ENCODE measurements at places on chromosomes 12 and 14.

DNA sequence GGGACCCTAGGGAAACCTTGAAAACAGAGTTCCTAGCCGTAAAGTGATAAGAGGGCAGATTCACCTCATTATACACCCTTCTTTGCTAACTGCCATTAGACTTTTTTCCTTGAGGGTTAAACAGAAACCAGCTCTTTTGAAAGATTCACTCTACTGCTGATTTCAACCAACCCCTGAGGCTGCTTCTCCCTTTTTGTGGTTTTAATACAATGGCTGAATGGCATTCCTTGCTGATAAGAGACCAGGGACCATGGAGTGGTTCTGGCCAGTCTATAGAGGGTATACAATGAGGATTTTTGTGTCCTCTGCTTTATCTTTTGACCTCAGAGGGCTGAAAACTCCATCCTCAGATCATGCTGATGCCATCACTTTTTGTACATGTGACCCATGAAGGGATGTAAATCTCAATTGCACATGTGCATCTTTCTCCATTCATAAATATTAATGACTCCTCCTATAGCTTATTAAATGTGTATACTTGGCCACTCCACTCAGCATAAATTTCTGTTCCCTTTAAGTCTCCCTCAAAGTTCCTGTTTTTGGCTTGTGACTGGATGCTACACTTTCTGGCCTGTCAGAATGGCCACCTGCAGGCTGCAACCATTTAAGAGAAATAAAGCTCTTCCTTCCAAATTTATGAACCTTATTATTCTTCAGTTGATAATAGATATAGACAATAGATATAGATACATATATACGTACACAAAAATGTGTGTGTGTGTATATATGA is 233.8 kb upstream of the SEL1L start:
- DNase-seq = no peak

DNA sequence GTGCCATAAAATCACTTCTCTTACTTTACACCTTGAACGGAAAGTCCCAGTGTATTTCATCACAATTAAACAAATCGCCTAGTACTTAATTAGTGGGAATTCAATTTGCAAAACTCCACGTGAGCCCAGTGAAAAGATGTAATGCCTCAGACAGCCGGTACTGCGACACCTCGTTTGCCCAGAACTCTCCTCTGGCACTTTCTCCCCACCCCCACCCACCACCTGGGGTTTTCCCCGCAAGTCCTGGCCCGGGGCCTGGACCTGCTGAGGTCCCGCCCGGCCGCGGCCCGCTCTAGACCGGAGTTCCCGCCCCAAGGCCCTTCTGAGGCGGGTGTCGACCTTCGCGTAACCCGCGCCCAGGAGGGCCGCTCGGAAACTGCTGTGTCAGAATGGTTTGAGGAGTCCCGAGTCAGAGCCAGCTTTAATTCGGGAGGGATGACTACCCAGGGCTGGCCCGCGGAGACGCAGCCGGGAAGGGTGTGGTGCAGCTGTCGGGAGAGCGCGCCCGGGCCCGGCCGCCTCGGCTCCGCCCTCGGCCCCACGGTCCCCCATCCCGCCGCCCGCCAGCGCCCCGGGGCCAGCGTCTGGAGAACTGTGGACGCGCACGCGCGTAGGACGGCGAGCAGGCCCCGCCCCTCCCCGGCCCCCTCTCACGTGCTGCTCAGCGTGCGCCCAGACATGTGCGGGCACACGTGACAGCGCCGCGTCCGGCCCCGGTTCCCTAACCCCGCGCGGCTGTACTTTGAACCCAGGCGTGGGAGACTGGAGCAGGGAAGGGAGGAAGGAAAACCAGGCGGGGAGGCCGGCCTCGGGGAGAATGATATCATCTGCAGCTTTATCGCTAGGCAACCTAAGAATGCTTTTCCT is 10.8 kb downstream of the BHLHE41 start:
- DNase-seq = peak; percentile 89

- no peak for DNase-seq
These were observed 2.1 kb downstream of the SAMD4A start for GRCh38 chr14:54568821-54569595.

GRCh38 chr14:77240336-77240915 is 30.6 kb downstream of the NGB start:
- DNase-seq = no peak

DNA sequence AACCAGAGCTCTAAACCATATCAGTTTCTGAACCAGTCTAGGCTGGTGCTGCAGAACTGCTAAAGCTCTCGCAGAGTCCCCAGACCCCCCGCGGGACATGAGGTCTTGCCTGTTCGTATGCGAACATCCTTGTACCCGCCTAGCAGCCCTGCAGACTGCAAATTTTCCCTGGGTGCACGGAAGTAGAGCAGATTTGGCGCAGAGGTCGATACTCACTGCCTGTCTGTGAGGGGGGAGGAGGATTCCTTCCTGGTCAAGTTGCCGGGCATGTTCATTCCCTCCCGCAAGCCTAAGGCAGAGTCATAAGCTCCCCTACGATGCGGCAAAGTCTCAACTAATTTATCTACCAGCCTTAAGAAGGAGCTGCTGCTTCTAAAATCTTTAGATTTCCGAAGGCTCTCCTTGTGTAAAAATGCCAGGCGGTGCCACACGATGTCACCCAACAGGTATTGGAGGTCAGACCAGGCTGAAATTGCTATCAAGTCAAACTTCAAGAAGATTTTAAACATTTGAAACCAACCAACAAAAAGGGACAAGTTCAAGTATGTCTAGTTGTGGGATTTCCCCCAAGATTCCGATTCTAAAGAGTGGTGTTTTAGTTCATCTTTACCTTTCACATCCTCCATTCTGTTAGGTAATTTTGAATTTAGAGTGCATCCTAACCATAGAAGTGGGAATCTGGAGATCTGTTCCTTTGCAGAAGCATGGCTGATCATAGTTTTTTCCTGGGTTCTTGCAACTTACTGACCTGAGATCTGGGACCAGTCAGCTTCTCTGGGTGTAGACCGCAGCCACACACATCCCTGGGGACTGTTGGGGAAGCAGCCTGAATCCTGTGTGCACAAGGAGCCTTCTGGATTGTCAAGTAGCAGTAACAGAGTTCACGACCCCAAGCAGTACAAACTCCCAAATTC is 1.6 kb upstream of the PAX9 start:
- peak; percentile 21 for DNase-seq

DNA sequence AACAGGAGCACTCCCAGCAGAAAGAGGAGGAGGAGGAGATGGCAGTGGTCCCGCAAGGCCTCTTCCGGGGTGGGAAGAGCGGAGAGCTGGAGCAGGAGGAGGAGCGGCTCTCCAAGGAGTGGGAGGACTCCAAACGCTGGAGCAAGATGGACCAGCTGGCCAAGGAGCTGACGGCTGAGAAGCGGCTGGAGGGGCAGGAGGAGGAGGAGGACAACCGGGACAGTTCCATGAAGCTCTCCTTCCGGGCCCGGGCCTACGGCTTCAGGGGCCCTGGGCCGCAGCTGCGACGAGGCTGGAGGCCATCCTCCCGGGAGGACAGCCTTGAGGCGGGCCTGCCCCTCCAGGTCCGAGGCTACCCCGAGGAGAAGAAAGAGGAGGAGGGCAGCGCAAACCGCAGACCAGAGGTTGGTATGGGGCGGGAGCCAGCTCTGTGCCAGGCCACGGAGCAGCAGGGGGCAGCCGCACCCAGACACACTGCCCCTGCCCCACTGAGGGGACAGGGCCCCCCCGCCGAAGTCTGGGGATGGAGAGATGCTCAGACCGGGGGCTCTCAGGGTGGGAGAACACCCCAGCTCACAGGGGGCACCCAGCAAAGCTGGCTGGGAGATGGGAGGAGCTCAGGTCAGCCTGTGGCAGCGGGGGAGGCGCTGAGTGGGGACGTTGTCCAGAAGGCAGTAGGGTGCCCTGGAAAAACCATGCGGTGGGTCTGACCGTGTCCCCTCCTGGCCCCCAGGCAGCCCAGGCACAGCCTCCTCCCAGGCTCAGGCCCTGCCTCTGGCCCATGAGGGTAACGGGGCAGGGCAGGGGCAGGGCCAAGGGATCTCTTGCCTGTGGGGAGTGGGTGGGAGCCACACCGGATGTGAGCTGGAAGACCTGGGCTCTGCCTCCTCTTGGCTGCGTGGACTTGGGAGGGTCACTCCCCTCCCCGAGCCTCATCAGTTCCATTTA is 9.8 kb downstream of the CHGA start:
- DNase-seq = no peak

GRCh38 chr14:65927931-65928356 is 515.4 kb downstream of the FUT8 start:
- DNase-seq = peak; percentile 9

DNA sequence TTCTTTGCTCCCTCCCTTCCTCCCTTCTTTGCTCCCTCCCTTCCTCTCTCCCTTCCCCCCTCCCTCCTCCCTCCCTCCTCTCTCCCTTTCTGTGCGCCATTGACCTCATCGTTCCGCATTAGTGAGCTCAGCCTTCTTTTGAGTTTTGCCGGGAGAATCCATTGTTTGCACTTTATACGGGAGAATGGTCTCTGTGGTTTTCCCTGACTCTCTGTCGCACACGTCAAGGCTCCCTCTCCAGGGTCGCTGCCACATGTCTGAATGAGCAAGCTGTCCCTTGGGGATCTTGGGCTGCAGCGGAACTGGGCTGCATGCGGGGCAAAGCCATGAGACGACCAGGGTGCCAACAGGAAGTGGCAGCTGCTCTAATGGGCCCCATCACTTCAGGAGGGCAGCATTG is 118.5 kb downstream of the GLT1D1 start:
- DNase-seq = peak; percentile 24

DNA sequence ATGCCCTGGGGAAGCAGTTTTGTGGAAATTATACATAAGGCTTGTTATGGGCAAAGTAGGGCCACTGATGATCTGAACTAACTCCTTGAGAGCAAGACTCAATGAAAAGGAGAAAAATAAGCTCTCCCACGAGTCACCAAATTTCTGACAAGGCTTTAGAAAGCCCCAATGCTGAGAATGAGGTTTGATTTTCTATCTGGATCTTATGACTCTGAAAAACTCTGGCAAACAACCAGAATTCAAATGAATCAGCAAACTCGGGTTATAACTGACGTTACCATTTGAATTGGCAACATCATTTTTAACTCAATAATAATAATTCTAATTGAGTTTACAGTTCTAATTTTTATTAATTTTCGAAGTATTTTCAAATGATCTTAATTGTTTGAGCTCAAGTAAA is 79.1 kb downstream of the KCNK10 start:
- no peak for DNase-seq

DNA sequence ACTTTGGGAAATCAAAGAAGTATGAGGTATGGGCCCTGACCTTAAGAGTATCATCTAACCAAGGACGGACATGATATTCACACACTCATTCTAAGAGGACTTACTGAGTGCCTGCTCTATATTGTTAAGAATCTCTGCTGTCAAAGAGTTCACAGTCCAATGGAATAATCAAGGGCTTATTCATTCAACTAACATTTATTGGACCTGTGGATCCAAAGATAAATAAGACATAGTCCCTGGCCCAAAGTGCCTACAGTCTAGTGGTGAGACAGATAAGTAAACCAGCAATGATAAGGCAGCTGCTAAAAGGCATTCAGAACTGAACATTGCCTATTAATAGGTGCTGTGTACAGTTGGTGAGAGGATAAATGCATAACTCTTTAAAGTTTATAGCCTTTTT is 11.0 kb downstream of the WDR20 start:
- no peak for DNase-seq

GRCh38 chr12:94267921-94268471 is 119.6 kb downstream of the PLXNC1 start:
- no peak for DNase-seq

- DNase-seq = no peak
These were observed 649.3 kb downstream of the RPS29 start for GRCh38 chr14:48936849-48937248.

- no peak for DNase-seq
These were observed 170.6 kb downstream of the CCDC59 start for GRCh38 chr12:82187595-82187994.

DNA sequence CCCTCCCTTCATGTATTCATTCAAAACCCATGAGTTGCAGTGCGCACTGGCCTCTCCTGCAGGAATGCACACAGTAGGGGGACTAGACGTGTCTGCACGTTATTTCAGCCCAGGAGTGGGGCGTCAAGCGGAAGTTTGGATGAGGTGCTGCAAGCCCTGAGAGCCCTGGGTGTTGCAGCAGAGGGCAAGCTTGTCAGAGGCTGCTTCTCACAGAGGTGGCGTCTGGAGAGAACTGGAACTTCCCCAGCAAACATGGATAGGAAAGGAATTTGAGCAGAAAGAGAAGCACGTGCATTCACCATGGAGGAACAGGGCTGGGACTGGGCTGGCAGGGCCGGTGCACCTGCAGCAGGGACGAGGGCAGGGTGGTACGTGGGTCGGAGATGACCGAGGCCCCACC is 64.9 kb downstream of the TECPR2 start:
- no peak for DNase-seq

DNA sequence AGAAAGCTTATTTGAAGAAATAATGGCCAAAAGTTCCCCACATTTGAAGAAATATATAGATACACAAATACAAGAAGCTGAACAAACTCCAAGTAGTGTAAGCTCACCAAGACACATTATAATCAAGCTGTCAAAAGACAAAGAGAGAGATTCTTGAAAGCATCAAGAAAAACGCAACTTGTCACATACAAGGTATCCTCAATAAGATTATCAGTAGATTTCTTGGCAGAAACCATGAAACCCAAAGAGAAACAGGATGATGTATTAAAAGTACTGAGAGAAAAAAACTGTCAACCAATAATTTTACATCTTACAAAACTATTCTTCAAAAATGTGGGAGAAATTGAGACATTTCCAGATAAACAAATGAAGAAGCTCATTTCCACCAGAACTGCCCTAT is 250.6 kb upstream of the ARID2 start:
- no peak for DNase-seq

- no peak for DNase-seq
These were observed 511.7 kb downstream of the TMTC2 start for GRCh38 chr12:83198291-83199015.

DNA sequence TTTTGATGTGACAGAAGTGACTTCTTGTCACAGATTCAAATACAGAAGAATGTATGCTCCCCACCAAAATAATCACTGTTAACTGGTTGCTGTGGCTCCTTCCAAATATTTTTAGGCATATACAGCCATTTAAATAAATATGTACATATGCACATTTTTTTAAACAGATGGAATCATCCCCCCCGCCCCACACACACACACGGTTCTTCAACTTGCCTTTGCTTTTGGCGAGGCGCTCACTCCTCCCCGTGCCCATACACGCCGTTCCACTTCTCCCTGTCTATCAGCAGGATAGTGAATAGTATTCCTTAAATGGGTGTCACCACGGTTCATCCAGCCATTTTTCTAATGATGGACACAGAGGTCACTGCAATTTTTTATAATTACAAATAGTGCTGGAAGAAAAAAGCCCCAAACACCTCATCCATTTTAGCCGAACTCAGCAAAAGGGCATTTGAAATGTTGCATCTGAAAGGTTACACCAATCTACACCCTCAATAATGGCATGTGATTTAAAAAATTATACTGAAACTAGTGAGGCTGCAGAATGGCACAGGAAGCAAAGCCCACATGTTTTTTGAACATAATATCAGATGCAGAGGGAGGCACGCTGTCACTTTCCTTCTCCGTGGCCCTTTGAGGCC is 39.2 kb upstream of the MEG3 start:
- DNase-seq = no peak

DNA sequence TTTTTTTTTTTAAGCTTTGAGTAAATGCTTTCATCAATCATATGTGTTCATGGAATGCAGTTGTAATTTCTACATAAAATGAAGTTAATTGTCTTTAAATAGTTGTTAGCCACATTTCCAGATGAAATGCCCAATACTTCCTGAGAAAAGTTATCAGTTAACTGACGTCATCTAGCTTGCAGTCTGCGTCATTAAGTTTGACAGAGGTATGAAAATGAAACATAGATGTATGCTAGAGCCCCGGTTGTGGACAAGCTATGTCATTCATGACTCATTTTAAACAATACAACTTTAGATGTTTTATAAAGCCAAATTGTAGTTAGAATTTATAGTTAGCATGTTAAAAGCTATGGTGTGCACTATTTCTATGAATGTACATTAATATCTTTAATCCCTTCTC is 90.7 kb downstream of the PLEKHA5 start:
- no peak for DNase-seq
